ENCODE measurements at places on chromosomes 13 and 19.

GRCh38 chr13:38535261-38535660 is 151.6 kb upstream of the FREM2 start:
- DNase-seq, result no peak

DNA sequence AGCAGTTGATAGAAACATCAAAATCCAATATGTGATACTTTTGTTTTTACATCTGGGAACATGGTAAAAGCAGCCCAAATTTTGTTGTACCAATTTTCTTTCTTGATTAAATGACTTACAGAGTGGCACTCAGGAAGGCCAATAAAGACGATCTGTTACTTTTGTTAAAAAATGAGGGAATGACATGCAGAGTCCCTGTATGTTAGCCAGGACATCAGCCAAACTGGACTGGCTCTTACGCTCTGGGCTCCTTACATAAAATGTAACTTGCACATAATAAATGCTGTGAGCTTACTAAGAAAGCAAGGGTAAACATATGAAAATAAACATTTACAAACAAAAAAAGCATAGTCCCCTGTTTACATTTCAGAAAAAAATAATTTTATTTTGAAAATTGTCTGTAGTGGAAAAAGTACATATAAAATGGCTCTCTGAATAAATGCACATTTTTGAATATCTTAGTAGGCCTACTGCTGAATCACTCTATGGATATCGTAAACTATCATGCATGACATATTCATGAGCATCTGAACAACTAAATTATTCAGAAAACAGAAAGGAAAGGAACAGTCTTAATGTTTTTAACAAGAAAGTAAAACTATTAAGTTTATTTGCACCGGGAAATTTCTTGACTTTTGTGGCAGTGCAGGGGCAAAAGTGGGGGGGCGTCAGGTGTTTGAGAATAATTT is 534.5 kb downstream of the KCTD12 start:
- DNase-seq, result no peak

DNA sequence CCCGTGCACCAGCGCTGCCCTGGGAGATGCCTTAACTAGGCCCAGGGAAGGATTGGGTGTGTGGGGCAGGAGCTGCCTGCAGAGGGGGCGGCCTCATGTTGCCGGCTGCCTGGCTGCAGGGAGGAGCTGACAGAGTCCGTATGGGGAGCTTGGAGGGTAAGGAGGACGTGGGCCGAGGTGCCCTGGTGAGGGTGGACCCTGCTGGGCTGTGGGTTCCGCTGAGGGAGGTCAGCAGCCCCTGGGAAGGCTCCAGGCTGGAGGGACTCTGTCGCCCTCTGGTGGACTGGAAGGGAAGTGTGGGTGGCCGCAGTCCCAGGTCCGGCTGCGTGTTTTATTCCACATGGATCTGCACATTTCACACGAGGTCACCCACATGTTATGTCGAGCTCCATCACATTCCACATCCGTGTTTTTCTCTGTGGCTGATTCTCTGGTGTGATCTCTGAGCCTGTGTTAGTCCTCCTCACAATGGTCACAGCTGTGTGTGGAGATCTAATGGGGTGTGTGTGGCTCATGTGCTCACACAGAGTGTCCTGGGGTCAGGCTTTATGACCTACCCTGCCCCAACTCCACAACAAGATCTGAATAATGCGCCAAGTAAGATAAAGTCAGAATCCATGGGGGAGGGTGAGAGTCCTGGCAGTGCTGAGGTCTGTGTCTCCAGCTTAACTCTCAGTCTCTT is 1.8 kb upstream of the CEACAM8 start:
- DNase-seq, result no peak

DNA sequence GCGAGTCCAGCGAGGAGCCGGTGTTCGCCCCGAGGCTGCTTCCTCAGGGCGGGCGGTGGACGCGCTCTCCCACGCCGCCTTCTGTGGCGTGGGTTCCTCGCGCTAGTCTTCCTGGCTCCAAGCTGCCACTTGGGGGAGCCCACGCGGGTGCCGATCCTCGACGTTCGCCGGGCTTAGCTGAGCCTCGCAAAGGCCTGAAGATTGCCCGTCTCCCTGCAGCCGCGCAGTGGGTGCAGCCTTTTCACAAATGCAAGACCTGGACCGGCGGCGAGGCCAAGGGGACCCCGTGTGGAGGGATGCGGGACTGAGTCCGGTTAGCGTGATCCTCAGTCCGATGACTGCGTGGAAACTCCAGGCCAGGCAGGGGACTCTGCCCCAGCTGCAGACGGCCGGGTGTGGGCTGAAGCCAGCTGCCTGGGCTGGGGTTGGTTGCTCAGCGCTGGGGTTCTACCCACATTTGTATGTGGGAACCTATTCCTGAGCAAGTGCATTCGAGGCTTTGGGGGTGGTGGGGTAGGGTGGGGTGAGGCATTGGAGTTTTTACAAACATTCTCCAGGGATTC is 16.6 kb upstream of the LRP3 start:
- DNase-seq, result no peak

GRCh38 chr13:35649162-35649561 is 172.7 kb upstream of the MAB21L1 start:
- DNase-seq, result no peak

DNA sequence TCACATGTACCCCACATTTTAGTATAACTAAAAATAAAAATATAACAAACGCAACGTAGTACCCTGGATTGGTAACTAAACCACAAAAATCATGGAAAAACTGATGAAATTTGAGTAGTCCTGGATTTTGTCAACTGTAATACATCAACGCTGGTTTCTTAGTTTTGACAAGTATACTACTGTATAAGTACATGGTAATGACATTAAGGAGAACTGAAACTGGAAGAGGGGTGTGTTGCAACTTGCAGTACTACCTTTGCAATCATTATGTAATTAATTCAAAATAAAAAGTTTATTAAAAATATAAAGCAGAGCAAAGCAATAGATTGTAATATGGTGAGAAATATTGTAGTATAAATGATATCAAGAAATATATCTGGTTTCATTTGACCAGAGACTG is 1158.0 kb upstream of the SPRY2 start:
- DNase-seq, result no peak

GRCh38 chr13:112980434-112980833 is 11.4 kb downstream of the MCF2L start:
- DNase-seq, result no peak

GRCh38 chr13:71801781-71802180 is 65.2 kb downstream of the DACH1 start:
- no peak for DNase-seq

DNA sequence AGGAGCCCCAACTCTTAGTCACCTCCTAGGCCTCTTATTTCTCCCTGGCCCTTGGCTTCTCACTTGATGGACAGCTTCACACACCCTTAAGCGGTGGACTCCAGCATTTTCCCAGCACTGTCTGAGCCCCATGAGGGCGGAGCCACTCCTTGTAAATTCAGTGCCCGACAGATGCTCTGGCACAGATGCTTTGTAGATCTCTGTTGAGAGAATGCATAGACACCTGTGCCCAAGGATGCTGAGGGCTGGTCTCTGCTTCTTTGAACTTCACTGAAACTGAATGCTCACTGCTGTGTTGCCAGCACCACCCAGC is 3.3 kb downstream of the SYCN start:
- no peak for DNase-seq

DNA sequence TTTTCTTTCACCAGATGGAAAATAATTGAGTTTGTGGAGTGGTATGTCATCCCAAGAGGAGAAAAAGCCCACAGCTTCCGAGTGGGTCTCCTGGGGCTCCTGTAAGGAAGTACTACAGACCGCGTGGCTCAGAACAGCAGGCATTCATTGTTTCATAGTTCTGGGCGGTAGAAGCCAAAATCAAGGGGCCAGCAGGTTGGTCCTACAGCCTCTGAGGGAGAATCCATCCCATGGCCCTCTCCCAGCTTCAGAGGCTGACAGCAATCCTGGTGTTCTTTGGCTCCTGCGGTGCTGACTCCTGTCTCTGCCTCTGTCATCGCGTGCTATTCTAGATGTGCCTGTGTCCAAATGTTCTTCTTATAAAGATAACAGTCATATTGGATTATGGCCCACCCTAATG is 362.6 kb downstream of the FGF14 start:
- DNase-seq, result no peak

GRCh38 chr13:90084684-90085290 is 1262.7 kb upstream of the MIR17HG start:
- DNase-seq, result no peak

GRCh38 chr19:6518145-6518911 is 12.5 kb upstream of the TNFSF9 start:
- no peak for DNase-seq

- DNase-seq, result no peak
Observed at GRCh38 chr13:62432295-62432694, 1016.6 kb upstream of the PCDH20 start.

GRCh38 chr13:44662515-44662914 is 86.4 kb upstream of the TSC22D1 start:
- no peak for DNase-seq

DNA sequence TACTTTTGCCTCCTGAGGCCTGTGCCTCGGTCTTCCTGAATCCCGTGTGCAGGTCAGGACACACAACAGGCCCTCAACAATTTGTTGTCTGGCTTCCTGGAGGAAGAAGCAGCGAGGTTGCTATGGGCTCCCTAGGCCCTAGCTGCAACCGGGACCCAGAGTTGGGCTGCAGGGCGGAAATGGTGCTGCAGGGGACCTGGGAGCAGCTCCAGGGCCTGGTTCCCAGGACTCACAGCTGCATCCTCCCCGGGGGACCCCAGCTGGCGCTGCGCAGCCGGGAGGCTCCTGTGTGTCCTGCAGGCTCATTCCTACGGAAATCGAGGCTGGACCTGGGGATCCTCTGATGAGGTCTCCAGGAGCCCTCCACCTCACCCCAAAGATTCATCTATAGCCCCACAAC is 999 bp upstream of the TNFAIP8L1 start:
- DNase-seq, result no peak

DNA sequence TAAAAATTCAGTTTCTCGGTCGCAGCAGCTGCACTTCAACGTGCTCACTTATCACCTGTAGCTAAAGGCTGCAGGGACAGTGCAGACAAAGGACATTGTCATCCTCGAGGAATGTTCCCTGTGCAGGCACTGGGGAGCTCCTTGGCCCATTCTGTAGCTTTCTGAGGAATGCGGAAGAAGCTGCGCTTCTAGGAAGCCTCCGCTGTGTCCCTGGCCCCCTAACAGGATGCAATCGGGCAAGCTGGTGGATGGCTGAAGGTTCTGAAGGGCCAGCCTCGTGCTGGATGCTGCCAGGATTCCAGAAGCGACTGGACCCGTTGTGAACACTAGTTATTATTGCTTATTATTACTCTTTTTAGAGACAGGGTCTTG is 8.1 kb downstream of the ANO8 start:
- DNase-seq, result no peak

DNA sequence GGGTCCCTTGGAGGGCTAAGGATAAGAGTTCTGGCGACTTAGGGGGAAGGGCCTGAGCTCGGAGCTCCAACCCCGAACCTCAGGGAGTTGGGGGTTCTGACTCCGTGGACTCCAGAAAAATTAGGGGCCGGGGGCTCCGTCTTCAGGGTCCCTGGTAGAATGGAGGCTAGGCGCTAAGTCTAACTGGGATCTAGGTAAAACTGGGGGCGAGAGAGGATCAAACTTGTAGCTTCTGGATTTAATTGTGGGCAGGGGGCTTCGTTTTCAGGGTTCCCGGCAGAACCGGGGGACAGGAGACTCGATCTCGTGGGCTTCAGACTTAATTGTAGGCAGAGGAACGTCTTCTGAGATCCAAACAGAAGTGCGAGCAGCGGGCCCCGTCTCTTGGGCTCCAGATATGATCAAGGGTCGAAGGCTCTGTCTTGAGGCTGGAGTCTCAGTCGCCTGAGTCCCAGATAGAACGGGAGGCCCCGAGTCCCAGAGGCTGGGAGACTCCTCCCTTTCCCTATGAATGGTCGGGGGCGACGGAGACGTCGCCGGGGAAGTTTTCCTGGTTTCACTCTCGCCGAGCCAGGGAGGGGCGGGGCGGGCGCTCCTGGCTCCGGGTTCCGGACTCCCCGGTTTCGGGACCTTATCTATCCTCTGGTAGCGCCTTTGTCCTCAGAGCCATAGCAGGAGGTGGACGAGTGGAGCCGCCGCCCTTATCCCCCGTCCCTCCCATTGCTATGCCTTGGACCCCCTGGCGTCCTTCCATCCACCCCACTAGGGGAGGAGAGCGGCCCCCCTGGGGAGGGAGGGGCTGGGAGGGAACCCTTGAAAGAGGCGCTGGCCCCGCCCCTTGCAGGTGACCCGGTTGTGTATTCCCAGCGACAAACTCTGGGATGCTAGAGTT is 1.3 kb downstream of the NECTIN2 start:
- DNase-seq, result no peak

- DNase-seq, result no peak
Observed at GRCh38 chr19:3097442-3097871, 3.3 kb downstream of the GNA11 start.

- DNase-seq, result no peak
Observed at GRCh38 chr19:4007836-4008539, 452 bp downstream of the PIAS4 start.

DNA sequence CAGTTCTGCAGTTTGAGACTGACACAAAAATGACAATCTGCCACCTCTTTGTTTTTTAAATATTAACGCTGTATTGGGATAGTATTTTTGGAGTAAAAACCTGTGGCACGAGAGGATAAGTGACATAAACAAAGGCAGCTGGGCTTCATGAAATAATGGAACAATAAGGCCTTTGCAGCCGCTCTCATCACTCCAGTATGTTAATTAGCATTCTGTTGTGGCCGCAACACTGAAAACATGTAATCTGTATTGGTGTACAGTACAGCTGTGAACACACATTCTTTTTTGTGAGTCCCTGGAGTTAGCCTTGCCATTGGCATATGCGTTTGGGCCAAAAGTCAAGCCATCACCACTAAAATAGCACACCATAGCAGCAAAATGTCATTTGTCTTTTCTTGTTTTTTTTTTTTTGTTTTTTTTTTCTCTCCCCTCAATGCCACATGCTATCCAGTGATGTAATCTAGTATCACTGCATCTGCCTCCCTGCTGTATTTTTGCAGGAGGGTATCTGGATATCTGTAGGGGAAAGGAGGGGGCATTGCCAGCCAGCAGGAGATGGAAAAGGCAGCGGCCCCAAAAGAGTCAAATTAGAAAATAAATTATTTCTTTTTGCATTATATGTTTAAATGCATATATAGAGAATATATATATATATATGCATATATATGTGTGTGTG is 885 bp upstream of the ZNF536 start:
- no peak for DNase-seq

DNA sequence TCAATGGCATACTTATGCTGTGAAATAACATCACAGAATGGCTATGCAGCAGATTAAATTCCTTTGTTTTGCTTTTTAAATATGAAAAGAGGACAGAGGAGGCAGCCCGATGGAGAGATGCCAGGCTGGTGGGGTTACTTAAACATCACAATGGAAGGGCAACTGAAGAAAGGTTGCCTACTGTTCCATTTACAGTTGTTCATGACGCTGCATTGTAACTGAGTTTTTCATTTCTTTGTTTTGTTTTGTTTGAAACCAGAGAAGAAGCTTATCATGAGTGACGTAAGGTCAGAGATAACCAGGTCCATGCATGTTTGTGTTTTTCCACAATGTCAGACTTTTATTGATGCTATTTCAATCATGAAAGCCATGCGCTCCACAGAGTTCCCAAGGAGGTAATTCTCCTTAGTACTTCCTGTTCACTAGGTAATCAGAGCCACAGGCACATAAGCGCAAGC is 273.8 kb downstream of the LHFPL6 start:
- no peak for DNase-seq

- no peak for DNase-seq
Observed at GRCh38 chr13:73173279-73173811, 114.5 kb downstream of the KLF5 start.
